ENCODE measurements at places on chromosomes 3 and 15.

- no peak for DNase-seq
These were observed 87.8 kb downstream of the TOP2B start for GRCh38 chr3:25576831-25577454.

GRCh38 chr3:181052256-181052655 is 62.7 kb upstream of the DNAJC19 start:
- no peak for DNase-seq

GRCh38 chr3:16888785-16889607 is 4.2 kb downstream of the PLCL2 start:
- no peak for DNase-seq

GRCh38 chr15:73650416-73651126 is 17.4 kb upstream of the NPTN start:
- peak; percentile 82 for DNase-seq

- no peak for DNase-seq
These were observed 63.7 kb downstream of the LRCH3 start for GRCh38 chr3:197854596-197855343.

DNA sequence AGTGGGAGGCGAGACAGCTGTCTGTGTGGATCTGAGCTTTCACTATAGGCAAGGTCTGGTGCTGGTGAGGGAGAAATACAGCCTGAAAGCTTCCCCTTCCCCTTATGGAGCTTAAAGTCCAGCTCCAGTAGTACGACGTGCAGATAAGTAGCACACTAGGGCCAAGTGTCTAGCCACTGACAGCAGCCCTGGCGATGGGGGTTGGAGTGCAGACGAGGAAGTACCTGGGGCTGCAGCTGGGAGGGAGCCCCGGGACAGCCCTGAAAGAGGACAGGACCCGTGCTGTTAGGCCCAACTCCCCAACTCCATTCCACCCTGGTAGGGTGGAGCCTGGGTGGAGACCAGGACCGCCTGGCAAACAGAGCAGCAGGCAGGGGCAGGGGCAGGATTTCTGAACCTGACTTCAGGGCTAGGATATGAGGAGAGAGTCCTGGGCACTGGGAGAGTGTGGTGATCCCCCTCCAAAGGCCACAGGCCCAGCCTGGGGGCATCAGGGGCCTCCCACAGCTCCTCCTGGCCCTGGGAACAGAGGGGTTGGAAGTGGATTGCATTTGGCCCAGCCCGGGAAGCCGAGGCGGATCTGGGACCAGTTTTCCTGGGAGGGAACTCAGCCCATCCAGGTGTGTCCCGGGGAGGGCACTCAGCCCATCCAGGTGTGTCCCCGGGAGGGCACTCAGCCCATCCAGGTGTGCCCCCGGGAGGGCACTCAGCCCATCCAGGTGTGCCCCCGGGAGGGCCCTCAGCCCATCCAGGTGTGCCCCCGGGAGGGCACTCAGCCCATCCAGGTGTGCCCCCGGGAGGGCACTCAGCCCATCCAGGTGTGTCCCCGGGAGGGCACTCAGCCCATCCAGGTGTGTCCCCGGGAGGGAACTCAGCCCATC is 42.8 kb downstream of the BDH1 start:
- no peak for DNase-seq

GRCh38 chr3:138786788-138787271 is 47.9 kb downstream of the PIK3CB start:
- DNase-seq, result peak; percentile 95

DNA sequence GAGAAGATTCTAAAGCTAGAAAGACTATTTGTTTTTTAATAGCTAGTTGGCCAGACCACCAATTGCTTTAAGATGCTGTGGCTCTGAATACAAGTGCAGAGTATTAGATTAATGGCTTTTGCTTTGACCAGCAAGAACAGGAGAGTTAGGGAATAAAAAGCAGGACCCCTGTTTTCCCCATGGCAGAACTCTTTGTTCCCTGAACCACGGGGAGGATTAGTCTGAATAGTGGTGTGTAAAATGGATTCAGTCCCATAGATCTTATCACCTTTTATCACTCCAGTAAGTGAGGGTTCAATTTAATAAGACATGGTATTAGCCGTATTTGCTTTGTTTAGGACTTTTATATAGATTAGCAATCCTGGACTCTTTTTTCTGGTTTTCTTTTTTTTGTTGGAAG is 562.6 kb upstream of the DPPA4 start:
- DNase-seq, result no peak

GRCh38 chr15:41794081-41794480 is 19.8 kb downstream of the MAPKBP1 start:
- no peak for DNase-seq

DNA sequence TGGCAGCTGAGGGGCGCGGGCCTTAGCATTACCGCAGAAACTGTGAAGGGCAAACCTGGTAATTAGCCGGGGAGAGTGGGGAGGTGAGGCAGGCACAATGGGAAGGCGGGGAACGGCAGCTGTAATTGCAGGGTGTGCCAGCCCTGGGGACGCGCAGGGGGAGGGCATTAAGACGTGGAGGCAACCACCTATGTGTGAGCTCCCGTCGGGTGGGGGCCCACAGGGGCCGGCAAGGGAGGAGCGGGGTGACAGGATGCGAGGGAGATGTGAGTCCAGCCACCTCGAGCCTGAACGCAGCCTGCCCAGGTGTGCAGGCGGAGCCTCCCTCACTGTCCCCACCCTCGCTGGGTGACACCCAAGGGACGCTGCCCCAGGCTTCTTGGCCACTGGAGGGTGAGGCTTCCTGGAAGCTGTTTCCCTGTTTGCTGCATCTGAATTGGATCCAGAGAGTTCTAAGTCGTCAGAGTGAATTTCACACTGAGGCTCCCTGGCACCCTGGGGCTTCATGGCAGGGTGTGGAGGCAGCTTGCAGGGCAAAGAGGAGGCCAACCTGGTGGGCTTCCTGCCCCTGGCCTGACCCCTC is 130.6 kb upstream of the MEF2A start:
- no peak for DNase-seq

- DNase-seq, result no peak
These were observed 223.7 kb upstream of the BCHE start for GRCh38 chr3:166060789-166061479.

DNA sequence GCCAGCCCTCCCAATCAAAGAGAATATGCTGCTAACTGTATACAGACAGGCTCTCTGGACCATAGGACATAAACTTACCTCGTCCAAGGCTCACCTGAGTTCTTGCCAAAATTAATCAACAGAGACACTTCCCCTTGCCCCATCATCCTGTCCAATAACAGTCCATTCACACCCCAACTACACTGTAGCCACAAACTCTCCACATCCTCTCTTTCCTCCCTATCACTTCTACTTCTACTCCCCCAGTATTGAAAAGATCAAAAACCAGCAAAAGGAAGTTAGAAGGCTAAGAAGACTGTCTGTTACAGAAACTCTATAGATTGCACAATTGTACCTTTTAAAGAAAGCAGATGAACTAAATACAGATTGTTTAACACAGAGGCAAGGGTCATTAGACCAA is 133.5 kb upstream of the STT3B start:
- peak; percentile 90 for DNase-seq

DNA sequence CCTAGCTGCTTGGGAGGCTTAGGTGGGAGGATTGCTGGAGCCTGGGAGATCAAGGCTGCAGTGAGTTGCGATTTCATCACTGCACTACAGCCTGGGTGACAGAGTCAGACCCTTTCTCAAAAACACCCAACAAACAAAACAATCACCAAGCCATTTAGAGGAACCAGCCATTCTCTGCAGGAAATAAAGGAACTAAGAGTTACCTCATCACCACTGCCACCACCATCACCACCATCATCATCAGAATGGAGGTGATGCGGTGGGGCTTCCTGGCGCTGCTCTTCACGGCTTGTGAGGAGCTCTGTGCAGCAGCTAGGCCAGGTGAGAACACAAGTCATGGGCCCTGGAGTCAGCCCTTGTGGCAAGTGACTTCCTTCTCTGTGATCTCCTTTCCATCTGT is 37.7 kb upstream of the KLHL25 start:
- DNase-seq, result peak; percentile 87

DNA sequence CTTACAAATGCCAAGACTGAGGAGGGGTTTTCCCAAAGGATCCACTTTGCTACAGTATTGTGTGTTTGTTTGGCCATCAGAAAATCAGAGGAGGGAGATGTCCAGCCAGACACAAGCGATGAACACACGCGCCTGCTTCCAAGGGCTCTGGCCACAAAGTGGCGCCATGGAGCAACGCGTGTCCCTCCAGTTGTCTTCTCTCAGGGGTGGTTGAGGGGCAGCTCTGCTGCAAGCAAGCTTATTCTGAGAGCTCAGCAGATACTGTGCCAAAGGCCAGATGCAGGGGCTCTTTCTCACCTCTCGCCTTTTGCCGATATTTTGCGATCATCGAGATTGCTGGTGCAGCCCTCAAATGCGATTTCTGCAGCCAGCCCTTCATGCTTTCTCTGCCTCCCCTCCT is 88.9 kb upstream of the OSBPL11 start:
- no peak for DNase-seq

DNA sequence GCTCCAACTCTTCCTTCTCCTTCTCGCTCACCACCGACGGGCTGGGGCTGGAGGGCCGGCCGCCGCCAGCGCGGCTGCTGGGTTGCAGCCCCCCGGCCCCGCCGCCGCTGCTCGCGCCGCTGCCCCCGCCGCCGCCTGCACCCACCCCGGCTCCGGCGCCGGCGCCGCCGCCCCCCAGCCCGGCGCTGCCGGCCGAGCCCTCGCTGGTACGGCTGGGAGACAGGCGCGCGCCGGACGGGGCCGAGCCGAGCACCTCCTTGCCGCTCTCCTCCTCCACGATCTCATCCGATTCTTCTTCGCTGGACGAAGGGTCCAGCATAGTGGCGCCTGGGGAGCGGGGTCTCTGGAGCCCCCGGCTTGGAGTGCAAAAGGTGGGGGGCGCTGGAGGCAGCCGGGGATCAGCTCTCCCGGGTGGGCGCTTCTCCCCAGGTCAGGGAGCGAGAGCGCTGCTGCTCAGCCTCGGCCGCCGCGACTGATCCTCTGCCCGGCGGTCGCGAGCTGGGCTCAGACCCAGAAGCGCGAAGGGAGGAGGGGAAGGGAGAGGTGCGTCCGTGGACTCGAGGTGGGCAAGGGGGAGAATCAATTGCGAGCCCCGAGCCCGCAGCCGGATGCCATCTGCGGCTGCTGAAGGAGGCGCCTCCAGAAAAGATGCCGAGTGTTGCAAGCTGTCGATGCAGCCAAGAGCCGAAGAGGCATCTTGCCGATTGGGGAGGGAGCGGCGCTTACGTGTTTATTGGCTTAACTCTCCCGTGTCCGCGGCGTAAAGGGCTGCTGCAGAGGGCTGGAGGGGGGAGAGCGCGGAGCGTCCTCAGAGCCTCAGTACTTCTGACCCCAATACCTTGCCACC is at the start of gene CADPS:
TSS of gene CADPS (minus strand) at position 706 of the 847 bp plus-strand sequence. CDS start at position 319, 387 bp downstream.
- no peak for DNase-seq

DNA sequence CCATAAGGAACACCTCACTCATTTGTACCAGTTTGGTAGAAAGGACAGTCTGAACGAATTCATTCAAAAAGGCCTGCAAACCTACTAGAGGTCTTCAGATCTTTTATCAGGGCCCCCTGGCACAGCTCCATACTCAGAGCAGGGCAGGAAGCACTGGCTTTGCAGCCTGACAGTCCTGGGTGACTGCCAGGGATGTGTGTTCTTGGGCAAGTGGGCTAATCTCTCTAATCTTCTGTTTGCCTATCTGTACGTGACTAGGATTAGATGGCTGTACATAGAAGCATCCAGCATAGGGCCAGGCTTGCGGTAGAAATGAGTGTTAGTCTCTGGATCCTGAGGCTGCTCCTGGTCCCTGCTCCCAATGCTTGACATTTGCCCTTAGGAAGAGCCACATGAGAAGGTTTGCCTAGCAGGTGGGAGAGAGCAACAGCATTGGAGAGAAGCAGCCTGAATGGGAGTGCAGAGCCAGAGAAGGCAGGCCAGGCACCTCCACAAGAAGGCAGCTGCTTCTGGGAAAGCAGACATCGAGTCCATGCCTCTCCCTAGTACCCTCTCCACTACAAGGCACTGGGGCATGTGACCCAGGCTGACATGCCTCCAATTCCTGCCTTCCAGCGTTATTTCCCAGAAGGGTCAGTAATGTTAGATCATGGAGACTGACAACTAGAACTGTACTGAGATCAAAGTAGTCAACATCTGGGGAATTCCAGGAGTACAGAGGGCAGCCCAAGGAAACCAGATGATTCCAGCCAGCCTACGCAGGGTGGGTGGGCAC is 1.0 kb upstream of the CXCR6 start:
- DNase-seq, result peak; percentile 21

DNA sequence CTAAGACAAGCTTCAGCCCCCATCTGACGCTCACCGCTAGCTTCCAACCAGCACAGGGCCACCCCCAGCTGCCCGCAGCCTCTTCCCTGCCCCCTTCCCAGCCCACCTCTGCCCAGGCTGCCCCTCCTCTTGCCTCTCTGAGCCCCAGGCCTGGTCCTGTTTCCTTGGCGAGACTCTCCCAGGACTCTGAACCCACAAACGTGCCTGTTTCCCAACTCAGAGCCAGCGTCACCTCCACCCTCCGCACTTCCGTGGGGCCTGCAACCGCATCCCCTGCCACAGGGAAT is 35.0 kb downstream of the ZXDC start:
- DNase-seq, result no peak

DNA sequence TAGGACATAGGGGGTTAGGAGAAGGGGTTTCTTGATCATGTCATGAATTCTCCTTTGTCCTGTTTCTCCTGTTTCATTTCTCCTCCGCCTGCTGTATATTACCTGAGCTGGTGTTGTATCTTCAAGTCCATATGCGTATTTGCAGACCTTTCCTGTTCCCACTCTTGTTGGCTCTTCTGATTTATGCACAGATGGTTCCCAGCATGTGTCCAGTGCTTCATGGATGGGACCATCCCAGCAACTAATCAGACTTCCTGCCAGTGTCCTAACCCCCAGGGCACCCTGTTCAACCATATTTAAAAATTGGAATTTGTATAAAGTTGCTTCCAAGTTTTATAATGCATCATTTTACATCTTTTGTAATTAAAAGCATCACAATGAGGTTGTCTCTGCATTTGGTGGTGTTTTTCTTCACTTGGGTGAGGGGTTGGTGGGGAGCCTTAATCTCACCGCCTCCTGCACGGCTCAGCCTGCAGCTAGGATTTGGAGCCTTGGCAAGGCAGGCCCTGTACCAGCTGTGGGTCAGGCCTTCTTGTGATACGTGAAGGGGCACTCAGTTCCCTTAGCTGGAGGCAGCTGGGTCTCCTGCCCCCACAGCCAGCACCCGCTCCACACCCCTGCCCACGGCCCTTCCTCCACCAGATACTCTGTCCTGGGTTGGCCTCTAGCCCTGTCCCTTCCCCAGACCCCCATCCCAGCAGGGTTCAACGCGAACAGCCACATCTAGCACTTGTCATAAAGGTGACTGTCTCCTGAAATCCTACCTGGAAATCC is 72.0 kb upstream of the BLM start:
- DNase-seq, result no peak

DNA sequence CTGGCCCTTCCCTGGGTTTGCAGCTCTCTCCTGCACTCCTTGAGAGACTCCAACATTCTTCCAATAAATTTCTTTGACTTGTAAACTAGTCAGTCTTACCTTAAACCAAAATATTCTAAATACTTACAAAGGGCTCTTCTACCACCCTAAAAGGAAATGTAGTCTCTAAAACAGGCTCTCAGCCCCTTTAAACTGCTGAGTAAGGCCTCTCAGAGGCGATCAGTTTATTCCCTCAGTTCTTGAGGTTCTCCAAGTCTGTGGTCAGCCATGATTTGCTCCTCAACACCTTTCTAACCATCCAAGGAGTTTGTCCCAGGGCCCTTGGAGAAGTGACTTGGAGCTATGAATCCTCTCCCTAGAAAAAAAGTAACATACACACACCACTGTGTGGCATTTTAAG is 64.8 kb downstream of the WHAMM start:
- DNase-seq, result no peak
